ENCODE measurements at places on chromosomes 12 and 14.

GRCh38 chr12:11765817-11766794, 116.6 kb downstream of the ETV6 start:
- no peak for DNase-seq

DNA sequence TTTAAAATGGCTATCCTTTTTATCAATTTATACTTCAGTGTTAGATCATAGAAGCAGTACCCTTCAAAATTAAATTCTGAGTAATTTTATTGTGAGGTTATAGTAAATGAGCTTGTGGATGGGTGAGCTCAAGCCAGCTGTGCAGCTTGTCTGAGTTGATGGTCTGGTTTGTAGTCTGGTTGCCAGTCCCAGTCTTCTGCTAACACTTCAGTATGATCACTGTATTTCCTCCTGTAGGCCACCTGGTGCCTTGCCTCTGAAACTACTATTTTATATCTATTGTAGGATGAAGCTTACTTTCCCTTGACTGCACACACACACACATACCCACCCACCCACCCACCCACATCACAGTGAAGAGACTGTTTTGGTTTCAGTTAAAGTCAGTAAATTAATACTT, 496.4 kb downstream of the PCNX1 start:
- DNase-seq: no peak

GRCh38 chr12:123723765-123724164, 11.6 kb downstream of the ATP6V0A2 start:
- no peak for DNase-seq

GRCh38 chr12:116420227-116420880, 138.8 kb upstream of the MAP1LC3B2 start:
- no peak for DNase-seq

- no peak for DNase-seq
Observed at GRCh38 chr12:7160183-7160582, 29.3 kb upstream of the PEX5 start.

All from T-helper 17 cell (primary cell).